ENCODE measurements at places on chromosomes 1 and 21. TPM values are rescaled to one million over a fixed set of nuclear protein-coding genes. Genes with fewer than 3 reads are reported as not detected.

Gene LIN28A
- not detected for total RNA-seq

Gene AMY2A
- not detected for total RNA-seq

Gene C1orf53
- 6.2 TPM for total RNA-seq

Gene NEK7
- total RNA-seq = 84.0 TPM

Gene CYYR1
- 1.5 TPM for total RNA-seq

Gene PSMA5
- 60.9 TPM for total RNA-seq

Gene ESRRG
- 0.52 TPM for total RNA-seq

Gene COL11A1
- total RNA-seq = 25.9 TPM

Gene GBP6
- total RNA-seq = 4.7 TPM

Gene PTAFR
- 14.2 TPM for total RNA-seq

Gene KCNQ4
- total RNA-seq = 0.20 TPM

Gene FAM131C
- total RNA-seq = 0.52 TPM

Gene GUCA2A
- total RNA-seq = not detected

Gene ALX3
- total RNA-seq = not detected

Gene VWA5B1
- total RNA-seq = 0.05 TPM
